CD4-positive, alpha-beta T cell treated with Interleukin-4 for 4 hours (primary cell): ENCODE measurements at places on chromosomes 16 and 17.
A peak's percentile ranks its signal among the peaks of the same experiment; 100 is the strongest.

GRCh38 chr17:10316801-10317542 is 55.8 kb downstream of the MYH13 start:
- DNase-seq = peak; percentile 25

DNA sequence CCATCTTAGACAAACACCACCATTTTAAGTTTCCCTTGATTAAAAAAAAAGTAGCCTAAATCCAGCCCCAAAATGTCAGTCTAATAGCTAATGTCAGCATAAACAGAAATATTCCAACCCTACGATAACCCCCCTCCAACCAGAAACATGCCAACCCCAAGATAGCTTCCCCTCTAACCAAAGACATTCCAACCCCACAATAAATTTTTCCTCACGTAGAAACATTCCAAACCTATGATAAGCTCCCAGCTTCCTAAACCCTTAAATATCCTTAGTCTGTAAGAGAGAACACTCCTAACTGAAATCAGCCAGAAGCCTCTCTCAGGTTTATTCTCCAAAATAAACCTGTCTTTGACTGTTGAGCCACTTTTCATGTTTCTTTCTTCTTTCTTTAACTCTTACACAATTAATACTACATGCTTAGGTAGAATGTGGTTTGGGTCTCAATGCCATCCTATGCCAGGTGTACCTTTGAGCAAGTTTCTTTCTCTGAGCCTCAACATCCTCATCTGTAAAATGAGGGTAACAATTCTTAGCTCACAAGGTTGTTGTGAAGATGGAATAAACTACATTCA is 10.5 kb upstream of the KRT38 start:
- DNase-seq = no peak

DNA sequence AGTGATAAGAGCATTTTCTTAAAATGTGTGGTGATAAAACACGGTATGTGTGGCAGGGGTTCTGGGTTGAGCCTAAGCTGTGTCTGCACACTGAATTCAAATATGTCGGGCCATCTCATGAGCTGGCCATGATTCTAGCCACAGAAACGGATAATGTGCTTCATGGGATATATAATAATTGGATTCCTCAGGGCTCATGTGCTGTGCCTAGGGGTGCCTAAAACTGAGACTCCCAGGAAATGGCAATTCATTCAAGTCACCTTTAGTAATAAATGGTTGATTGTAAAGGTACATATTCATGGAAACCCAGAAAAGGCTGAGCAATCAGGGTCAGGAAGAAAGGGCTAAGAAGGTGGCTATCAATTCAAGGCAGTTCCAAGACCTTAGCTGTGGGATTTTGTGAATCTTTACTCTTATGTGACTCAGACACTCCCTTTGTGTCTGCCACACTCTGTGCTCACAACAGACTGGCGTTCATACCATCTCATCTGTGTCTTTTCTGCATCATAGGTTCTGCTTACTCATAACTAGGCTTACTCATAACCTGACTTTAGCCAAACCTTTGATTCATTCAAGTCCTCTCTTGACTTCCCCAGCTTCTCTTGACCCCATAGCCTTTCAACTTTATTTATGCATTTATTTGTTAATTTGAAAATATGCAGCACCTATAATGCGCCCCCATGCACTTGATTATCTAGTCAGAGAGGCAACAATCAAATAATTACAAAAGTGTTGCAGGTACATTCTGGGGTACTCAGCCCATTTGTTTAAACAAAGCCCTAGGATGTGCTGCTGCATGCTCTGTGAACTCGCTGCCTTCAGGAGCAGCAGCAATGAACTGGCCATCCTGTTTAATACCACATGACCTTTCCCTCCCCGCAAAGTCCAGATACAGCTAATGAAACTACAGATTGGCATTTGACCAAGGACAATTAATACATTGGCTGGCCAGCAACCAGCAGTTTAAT is 28.4 kb upstream of the MED13 start:
- DNase-seq = peak; percentile 1

DNA sequence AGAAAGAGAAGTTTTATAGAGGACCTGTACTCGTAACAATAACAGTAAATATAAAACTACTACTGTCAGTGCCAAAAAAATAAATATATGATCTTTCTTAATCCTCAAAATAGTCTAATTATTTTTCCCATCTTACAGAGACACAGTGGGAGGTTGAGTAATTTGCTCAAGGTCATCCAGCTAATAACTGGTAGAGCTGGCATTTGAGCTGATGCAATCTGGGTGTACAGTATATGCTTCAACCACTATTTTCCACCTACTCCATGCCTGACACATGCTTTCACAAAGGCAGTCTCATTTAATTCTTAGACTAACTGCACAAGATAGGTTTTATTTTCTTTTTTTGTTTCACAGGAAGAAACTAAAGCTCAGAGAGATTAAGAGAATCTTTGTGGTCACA is 33.6 kb downstream of the PIGL start:
- DNase-seq = no peak

DNA sequence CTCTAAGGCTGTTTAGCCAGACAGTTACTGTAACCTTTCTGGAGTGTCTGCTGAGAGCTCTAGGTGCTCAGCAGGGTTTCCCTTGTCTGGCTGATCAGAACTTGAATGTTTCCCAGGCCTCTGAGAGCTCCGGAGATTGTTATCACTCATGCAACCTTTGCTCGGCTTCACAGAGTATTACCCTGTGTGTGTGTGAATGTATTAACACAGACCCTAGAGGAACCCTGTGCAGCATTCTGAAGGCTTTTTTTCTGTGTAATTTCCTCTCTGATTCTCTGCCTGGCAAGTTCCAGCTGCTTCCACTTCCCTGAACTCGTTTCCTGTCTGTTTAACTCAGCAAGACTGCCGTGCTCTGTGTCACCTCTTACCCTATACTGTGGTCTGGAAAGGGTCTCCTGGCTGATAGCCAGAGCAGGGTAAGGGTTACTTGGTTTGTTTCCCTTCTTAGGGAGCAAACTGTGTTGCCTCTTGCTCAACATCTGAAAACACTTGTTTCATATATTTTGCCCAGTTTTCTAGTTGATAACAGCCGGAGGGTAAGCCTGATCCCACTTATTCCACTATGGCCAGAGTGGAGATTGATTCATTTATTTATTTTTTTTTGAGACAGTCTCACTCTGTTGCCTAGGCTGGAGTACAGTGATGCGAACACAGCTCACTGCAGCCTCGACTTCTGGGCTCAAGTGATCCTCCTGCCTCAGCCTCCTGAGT is 21.7 kb downstream of the PRMT7 start:
- no peak for DNase-seq

GRCh38 chr16:65497571-65497970 is 375.7 kb upstream of the CDH11 start:
- no peak for DNase-seq

DNA sequence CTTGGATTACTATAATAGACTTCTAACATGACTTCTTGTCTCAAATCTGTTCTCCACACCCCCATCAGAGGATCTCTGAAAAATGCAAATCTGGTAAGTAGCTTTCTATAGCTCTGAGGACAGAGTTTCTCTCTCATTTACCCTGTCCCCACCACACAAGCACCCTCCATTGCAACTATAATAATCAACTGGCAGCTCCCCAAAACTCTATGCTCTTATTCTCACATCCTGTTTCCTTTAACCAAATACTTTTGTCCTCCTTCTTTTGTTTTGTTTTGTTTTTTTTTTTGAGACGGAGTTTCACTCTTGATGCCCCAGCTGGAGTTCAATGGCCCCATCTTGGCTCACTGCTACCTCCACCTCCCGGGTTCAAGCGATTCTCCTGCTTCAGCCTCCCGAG is 73.4 kb downstream of the HELZ start:
- no peak for DNase-seq

- DNase-seq = no peak
These were observed 26.6 kb downstream of the LASP1 start for GRCh38 chr17:38896346-38896954.

GRCh38 chr17:11981862-11982261 is 15.4 kb downstream of the ZNF18 start:
- no peak for DNase-seq

DNA sequence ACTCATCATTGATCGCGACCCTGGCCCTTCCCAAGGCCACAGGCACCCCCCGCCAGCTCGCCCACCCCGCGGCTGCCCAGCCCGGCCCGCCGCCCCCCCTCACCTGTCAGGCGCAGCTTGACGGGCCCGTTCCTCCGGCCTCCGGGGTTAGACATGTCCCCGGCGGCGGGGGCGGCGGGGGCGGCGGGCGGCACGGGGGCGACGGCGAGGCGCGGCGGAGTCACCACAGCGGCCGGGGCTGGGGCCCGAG is 456 bp downstream of the SMURF2 start:
- DNase-seq = no peak

DNA sequence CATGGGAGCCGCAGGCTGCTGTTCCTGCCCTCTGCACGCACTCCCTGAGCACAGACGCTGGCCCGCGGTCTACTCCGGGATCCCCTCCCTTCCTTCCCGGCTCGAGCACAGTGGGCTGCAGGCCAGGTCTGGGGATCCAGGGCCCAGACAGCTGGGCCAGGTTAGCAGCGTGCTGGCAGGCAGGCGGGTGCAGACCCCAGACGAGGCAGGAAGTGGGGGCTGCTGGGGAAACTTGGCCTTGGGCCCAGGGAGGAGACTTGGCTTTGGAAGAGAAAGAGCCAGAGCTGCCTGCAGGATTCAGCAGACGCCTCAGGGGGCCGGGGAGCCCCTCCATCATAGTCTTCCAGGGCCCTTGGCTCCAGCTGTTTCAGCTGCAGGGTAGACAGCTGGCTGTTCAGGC is 30.2 kb upstream of the ABCC3 start:
- DNase-seq = no peak
